ENCODE measurements at places on chromosomes 7 and 10.

DNA sequence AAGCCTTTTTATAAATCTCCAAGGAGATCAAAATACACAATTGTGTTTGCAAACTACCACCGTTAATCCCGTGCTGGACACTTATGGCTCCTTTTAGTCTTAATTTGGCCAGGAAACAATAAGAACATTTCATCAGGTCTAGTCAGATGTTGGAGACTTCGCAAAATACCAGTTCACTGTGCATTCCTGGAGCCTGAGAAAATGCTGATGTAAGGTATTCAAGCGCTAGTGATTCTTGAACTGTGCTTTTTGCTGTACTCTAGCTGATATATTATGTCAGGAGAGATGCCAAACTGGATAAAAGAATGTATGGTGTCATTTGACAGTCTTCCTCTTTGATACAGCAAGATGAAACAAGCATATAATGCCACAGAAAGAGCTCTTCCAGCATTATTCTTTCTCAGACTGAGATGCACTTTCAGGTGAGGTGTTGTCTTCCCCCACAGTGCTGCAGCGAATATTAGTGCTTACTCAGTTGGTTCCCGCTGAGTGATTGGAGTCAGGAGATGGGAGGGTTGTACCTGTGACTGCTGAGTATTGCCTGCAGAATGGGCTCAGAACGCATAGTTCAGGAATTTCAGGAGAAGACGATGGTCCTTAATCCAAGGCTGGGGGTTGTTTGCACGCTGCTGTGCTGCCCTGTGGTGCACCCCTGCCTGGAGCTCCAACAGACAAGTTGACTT, 59.2 kb downstream of the OGDH start:
- no peak for DNase-seq

- no peak for DNase-seq
Observed at GRCh38 chr10:43679509-43679908, 30.8 kb upstream of the ZNF32 start.

GRCh38 chr10:47361293-47361692, 13.1 kb downstream of the RBP3 start:
- peak; percentile 20 for DNase-seq

GRCh38 chr10:95254629-95255028, 36.2 kb downstream of the PDLIM1 start:
- DNase-seq, result no peak

DNA sequence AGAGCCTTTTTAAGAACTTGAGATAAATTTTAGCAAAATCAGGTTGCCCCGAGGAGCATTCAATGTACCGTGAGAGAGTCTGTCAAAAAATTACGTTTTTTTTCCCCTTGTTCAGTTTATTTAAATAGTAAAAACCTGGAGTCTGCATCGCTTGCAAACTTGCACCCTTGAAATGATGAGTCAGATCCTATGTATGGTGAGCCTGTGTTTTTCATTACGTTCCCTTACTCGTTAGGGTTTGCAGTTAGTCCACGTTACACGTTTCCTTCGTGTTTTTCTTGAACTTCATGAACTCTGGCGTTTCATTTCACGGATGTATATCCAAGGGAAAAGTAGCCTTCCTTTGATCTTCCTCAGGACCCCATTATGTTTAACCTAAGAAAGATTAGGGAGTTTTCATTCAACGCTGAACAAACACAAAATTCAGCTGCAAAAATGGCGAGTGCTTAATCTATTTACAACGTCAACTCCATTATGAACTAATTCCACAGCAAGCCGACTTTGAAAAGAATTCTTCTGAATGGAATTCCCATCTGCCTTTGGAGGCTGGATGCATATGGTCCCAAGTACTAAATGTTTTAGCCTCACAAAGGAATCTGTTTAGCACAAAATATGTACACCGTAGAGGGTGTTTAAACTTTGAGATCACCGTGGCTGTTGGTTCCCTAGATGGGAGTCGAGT, 182.4 kb downstream of the MYOF start:
- DNase-seq, result no peak

GRCh38 chr7:98084631-98085030, 22.0 kb upstream of the LMTK2 start:
- peak; percentile 28 for DNase-seq

DNA sequence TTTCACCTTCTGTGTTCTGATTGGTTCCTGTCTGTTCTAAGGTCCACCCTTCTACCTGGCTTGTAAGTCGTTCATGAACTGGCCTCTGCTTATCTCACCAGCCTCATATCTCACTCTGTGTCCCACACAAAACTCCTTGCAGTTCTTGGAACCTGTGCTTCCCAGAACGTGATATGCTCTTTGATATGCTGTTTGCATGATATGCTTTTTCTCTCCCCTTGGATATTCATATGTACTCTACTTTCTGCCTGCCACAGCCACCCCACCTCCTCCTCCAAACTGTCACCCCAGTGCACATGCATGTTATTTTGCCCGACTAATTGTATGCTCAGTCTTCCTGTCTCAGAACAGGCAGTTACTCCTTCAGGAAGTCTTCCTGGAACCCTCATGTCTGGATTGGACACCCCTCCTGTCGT, 1.9 kb upstream of the ITPRIP start:
- no peak for DNase-seq

- DNase-seq, result no peak
Observed at GRCh38 chr7:90560730-90561129, 35.4 kb upstream of the CDK14 start.

GRCh38 chr7:101165958-101166647, 734 bp upstream of the VGF start:
- DNase-seq, result no peak

GRCh38 chr10:1074052-1074747, 18.0 kb downstream of the WDR37 start:
- DNase-seq, result no peak

GRCh38 chr7:256461-256940, 33.5 kb upstream of the FOXL3 start:
- no peak for DNase-seq

DNA sequence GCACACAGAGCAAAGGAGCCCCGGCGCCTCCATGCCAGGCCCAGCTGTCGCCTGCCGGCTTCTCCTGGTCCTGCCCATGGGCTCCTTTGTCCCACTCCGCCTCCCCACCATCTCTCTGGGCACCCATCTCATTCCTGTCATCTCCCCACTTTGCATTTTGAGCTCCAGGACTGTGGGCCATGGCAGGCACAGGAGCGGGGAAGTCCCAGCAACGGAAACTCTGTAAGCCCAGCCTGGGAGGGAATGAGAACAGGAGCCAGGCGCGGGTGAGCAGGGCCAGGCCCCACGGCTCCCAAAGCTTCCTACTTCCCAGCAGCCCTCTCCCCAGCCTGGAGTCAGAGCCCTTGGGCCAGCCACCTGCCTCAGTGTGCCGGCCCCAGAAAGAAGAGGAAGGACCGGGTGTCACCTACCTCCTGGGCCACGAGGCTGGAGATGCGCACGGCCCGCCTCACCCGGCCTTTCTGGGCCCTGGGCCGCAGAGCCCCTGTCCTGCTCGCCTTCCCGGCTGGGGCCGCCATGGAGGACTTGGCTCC, 23.1 kb downstream of the KCNH2 start:
- no peak for DNase-seq

- no peak for DNase-seq
Observed at GRCh38 chr10:98096316-98096715, 38.1 kb upstream of the R3HCC1L start.

DNA sequence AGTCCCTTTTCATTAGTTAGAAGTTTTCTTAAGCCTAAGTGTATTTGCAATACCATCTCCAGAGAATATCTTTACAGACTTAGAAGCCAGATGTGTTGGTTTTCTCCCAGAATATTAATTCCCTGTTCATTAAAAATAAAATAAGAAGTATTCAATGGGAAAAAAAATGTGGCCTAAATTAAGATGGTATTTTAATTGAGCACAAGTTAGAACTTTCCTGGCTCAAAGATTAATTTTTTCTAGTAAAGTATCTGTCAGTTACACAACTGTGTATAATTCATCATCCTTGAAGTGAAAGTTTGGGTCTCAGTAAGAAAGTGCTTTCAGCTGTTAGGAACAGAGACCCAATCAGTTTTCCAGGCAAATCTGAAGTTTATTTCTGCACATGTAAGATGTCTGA, 1179.5 kb upstream of the C7orf33 start:
- no peak for DNase-seq

GRCh38 chr7:460374-461116, 59.1 kb downstream of the PDGFA start:
- no peak for DNase-seq

- DNase-seq, result no peak
Observed at GRCh38 chr10:123790132-123790885, 101.3 kb downstream of the CPXM2 start.

GRCh38 chr7:96041171-96041570, 268.8 kb downstream of the DYNC1I1 start:
- DNase-seq, result no peak

DNA sequence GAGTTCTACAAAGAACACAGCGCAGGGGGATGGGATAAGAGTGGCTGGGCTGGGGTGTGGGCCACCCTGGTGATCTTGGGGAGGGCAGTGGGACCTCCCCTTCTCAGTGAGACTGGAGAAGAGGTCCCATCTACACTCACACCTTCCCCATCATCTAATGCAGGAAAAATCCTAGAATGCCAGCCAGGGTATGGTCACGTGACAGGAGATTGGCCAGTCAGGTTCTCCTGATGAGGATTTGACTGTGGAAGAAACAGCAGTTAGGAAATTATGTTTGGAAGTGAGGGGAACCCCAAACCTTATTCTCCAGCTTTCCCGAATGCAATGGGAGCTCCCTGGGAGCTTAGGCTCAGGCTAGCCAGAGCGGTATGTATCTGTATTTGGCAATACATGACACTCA, 158.8 kb upstream of the GRB10 start:
- DNase-seq, result no peak
